Iris pigment epithelial cell (primary cell): ENCODE measurements at places on chromosomes 6 and 20.

GRCh38 chr6:44627091-44627882 lies 239.8 kb downstream of the CDC5L start:
- DNase-seq, result no peak

GRCh38 chr6:33696548-33697518 lies 14.7 kb downstream of the UQCC2 start:
- DNase-seq, result peak; percentile 63

GRCh38 chr6:74268815-74269599 lies 573.0 kb downstream of the CD109 start:
- no peak for DNase-seq

DNA sequence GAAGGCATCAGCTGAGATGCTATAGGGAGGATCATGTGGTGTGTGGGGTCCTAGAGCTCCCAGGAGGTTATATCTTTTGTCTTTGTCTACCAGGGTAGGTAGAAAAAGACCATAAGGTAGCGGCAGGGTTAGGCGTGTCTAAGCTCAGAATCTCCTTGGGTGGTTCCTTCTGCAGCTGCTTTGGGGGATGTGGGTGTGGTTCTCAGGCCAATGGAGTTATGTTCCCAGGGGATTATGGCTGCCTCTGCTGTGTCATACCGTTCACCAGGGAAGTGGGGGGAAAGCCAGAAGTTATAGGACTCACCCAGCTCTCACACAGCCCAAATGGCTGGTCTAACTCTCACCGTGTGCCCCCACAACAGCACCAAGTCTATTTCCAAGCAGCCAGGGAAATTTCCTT lies 107.4 kb upstream of the ADGRB3 start:
- DNase-seq, result no peak

- DNase-seq, result peak; percentile 93
These were observed 159.3 kb upstream of the TNFAIP3 start for GRCh38 chr6:137707590-137708360.

DNA sequence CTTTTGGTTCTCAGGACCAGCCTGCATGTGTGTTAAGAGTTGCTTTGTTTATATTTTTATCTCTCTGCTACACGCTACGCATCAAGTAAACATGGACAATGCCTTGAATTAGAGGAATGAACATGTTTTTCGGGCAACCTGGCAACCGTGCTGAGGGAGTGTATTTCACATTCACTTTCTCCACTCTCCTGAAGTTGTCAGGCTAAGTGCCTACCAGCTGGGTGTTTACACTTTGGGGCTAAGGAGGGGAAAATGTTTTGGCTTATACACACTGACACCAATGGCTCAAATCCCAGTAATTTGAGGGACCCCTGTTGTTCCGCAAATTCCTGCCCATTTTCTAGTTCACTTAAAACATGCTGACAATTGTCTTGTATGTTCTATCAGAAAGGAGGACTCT lies 141.5 kb upstream of the PDE7B start:
- no peak for DNase-seq
